ENCODE measurements at places on chromosomes 16 and 17. TPM values are rescaled to one million over a fixed set of nuclear protein-coding genes. Genes with fewer than 3 reads are reported as not detected.

- no peak for DNase-seq
Measured at GRCh38 chr17:63378411-63379375, 67.4 kb downstream of the CYB561 start.

- no peak for DNase-seq
Measured at GRCh38 chr16:83574388-83574787, 233.4 kb upstream of the HSBP1 start.

GRCh38 chr16:85445064-85445778 is 167.9 kb upstream of the GSE1 start:
- DNase-seq, result no peak

The NPTX1 gene
- polyA plus RNA-seq, result 1.00 TPM

- DNase-seq, result no peak
Measured at GRCh38 chr16:24337013-24337412, 80.9 kb downstream of the CACNG3 start.

DNA sequence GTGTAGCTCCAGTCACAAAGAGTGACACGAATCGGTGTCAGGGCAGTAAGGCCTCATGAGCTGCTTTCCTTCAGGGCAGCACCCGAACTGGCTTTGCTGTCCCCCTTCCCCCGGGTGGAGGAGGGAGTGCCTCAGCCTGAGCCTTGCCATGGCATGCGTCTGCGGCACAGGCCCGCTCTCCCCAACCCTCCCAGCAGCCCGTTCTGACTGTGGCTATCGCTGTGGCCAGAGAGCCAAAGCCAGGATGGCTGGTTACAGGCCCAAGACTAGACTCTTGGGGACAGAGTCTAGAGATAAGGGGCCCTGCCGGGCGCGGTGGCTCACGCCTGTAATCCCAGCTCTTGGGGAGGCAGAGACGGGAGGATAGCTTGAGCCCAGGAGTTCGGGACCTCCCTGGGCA is 25.9 kb downstream of the CLUH start:
- DNase-seq, result no peak
